Activated naive CD8-positive, alpha-beta T cell treated with anti-CD3 and anti-CD28 coated beads for 36 hours (primary cell): ENCODE measurements at places on chromosomes 6 and 20. TPM values are rescaled to one million over a fixed set of nuclear protein-coding genes. Genes with fewer than 3 reads are reported as not detected.

SLC22A23 gene
- 0.24 TPM for total RNA-seq

WFDC10B gene
- total RNA-seq: not detected

EDN3 gene
- total RNA-seq: not detected

ITPA gene
- total RNA-seq: 74.0 TPM

NTSR1 gene
- not detected for total RNA-seq

HSPA1B gene
- 24.3 TPM for total RNA-seq

C20orf141 gene
- total RNA-seq: not detected

FLOT1 gene
- 107 TPM for total RNA-seq

TRIM40 gene
- total RNA-seq: not detected

OLIG3 gene
- total RNA-seq: 0.10 TPM

MPIG6B gene
- total RNA-seq: 0.56 TPM

DZANK1 gene
- 1.9 TPM for total RNA-seq

THBS2 gene
- not detected for total RNA-seq

NELFCD gene
- 91.2 TPM for total RNA-seq

PAX1 gene
- total RNA-seq: not detected

CNKSR3 gene
- 1.1 TPM for total RNA-seq

HLA-DQA1 gene
- total RNA-seq: 5.3 TPM

DCDC2 gene
- total RNA-seq: not detected

FRS3 gene
- total RNA-seq: 3.1 TPM

HLA-G gene
- 1.4 TPM for total RNA-seq

SS18L1 gene
- total RNA-seq: 12.3 TPM

MOXD1 gene
- total RNA-seq: not detected

KCNK15 gene
- 0.48 TPM for total RNA-seq

CGA gene
- not detected for total RNA-seq

TBC1D20 gene
- total RNA-seq: 18.4 TPM

SMPDL3A gene
- 0.30 TPM for total RNA-seq

FAM217A gene
- total RNA-seq: not detected

CLVS2 gene
- not detected for total RNA-seq

PSMB9 gene
- 316 TPM for total RNA-seq

PPT2 gene
- total RNA-seq: 24.4 TPM

OGFRL1 gene
- total RNA-seq: 5.3 TPM

RBBP8NL gene
- not detected for total RNA-seq

C20orf96 gene
- total RNA-seq: 7.5 TPM

MEI4 gene
- 0.04 TPM for total RNA-seq

SLC17A1 gene
- total RNA-seq: not detected

ADAM33 gene
- not detected for total RNA-seq
